ENCODE measurements at places on chromosomes 5 and 9. TPM values are rescaled to one million over a fixed set of nuclear protein-coding genes. Genes with fewer than 3 reads are reported as not detected.

DNA sequence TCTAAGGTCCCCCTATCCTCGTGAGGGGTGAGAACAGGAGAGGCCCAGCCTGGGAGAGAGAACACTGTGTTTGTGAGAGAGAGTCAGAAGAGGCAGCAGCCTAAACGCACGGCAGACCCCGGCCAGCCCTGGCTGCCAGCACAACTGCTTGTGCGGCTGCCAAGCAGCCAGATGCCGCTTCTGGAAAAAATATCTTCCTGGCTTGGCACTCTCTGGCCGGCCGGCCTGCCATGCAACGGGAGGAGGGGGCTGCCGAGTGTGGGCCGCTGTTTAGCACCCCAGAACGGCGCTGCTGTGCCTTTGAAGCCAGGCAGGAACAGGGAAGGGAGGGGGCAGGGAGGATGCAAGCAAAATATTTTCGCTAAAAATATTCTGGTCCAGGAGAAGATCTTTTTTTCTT, 105.0 kb downstream of the FGF18 start:
- no peak for DNase-seq
- H3K4me1 ChIP-seq, result no peaks in the 10 kb centered on the region
- H3K27ac ChIP-seq, result no peak overlapping the region
- H3K4me3 ChIP-seq, result no peak overlapping the region

GRCh38 chr5:154494036-154494435, 16.0 kb upstream of the HAND1 start:
- H3K4me3 ChIP-seq, result no peak overlapping the region
- DNase-seq, result no peak
- no peaks in the 10 kb centered on the region for H3K4me1 ChIP-seq
- H3K27me3 ChIP-seq, result peaks cover 62% of the 10 kb centered on the region
- H3K36me3 ChIP-seq, result no peaks in the 10 kb centered on the region
- H3K27ac ChIP-seq, result no peak overlapping the region

GRCh38 chr5:61202213-61202612, 39.9 kb upstream of the SMIM15 start:
- peaks cover 5% of the 10 kb centered on the region for H3K36me3 ChIP-seq
- peaks cover 14% of the 10 kb centered on the region for H3K4me1 ChIP-seq
- peaks cover 40% of the 10 kb centered on the region for H3K27me3 ChIP-seq
- no peak overlapping the region for H3K4me3 ChIP-seq
- no peak for DNase-seq

Gene PDZD2
- total RNA-seq, result 0.14 TPM
